ENCODE measurements at places on chromosomes 16 and 17.
A peak's percentile ranks its signal among the peaks of the same experiment; 100 is the strongest.

DNA sequence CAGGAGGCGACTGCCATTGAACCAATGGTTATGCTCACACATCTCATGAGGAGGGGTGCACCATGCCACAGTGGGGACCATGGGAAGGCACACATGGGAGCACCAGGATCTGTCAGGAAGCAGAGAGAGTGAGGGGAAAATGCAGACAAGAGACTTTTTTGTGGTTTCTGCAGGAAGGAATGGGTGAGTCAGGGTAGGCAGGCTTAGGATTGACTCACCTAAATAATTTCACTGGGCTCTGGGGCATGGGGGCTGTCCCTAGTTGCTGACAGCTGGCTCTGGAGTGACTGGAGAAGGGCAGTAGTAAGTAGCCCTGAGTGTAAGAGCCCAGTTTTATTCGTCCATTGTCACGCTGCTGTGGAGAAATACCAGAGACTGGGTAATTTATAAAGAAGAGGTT lies 202.4 kb downstream of the AXIN2 start:
- DNase-seq: no peak

- DNase-seq: no peak
Measured at GRCh38 chr17:77968788-77969187, 10.3 kb downstream of the TNRC6C start.

GRCh38 chr17:77778636-77779489 lies 179.6 kb upstream of the TNRC6C start:
- no peak for DNase-seq

- DNase-seq: no peak
Measured at GRCh38 chr17:70896843-70897242, 727.5 kb downstream of the KCNJ2 start.

DNA sequence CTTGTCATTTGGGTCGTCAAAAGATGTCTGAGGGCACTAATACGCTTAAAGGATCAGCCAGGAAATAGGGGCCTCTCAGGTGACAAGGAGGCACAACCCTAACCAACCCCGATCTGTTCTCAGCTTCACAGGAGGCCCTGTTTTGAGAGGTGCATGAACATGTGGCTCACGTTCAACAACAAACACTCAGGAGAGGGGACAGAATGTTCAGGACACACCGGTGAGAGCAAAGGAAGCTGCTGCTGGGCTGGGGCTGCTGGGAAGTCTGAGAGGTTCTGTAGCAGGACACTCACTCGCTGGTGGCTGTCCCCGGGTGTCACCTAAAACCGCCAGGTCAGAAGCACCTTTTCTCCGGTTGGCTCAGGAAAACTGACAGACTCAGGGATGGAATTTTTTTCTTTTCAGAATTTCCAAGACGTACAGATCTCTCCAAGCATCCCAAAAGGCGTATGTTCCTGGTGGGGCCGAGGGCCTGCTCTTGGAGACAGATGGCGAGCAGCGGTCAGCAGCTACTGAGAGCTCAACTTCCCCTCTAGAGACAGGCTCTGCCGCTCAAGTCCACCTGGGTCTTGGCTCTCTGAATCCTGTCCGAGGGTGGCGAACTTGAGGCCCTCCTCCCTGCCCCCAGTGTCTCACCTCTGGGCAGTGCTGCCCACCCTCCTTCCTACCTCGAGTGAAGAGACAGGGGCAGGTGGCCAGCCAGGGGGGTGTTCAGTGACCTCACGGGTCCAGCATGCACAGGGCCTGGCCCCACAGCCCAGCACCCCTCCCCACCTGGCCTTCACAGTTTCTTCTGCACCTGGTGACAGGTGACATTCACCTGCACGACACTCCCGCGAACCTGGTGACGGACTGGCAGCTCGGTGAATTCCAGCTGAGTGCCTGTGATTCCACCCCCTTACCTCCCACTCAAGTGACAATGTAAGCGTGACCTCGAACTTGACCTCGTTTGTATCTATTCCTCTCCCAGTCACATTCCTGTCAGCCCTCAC lies 22.9 kb downstream of the CLUH start:
- DNase-seq: no peak

DNA sequence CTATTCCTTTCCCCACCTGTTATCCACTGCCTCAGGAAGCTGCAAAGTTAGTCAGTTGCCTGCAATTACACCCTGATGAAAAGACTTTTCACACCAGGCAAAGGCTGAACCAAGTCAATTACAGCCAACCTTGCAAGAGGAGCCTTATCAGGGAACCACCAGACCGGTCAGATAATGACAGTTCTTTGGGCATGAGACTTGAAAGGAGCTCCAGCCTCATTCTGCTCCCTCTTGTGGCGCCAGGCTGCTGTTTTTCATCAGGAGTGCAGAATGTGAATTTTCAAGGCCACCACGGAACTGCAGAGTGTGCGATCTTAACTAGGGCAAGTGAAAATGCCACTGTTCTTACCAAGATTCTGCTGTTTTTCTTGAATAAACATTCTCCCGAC lies 22.5 kb downstream of the DNAI2 start:
- peak; percentile 74 for DNase-seq

Data from NB4 (cell line).